Lower lobe of right lung (tissue), 2 donors: ENCODE measurements at places on chromosomes 11 and 22. TPM values are rescaled to one million over a fixed set of nuclear protein-coding genes. Genes with fewer than 3 reads are reported as not detected.

Gene MISFA
- total RNA-seq, result 3.3 TPM

Gene SIK2
- 26.3 TPM for total RNA-seq

Gene H19
- total RNA-seq, result 87.6 TPM

Gene ELFN2
- total RNA-seq, result 0.89 TPM

GRCh38 chr22:30326255-30326705 lies 461 bp downstream of the TBC1D10A start:
- DNase-seq, result no peak

DNA sequence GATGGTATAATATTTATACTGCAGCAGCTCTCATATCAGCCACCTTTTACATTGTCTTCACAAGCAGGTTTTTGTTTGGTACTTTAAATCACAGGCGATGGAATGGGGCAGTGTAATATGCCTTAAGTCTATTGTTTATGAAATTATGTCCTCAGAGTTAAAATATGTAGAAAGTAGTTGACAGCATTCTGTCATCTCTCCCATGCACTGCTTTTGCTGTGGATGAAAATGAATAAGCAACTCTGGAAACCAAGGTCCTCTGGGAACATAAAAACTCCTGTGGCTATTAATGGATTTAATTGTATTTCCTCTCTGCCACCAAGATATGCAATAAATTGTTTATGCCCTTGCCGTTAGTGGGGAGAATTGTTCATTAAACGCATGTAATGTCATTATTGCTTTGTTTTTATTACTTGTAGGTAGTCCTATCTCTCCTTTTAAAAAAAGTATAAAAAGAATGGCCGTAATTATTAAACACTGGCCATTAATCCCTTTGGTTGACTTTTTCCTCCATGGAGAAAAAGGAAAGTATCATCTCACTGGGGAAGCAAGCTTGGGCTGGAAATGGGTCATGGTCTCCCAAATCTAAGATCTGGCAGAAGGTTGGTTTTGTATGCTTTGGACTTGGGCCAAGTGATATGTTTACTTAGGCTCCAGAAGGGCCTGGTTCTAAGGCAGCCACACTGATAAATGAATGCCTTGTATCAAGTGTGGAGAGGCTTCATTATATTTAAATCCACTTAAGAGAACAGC lies 13.1 kb downstream of the PACS1 start:
- DNase-seq, result no peak

- DNase-seq, result no peak
Observed at GRCh38 chr22:44424867-44425693, 73.0 kb downstream of the RTL6 start.

DNA sequence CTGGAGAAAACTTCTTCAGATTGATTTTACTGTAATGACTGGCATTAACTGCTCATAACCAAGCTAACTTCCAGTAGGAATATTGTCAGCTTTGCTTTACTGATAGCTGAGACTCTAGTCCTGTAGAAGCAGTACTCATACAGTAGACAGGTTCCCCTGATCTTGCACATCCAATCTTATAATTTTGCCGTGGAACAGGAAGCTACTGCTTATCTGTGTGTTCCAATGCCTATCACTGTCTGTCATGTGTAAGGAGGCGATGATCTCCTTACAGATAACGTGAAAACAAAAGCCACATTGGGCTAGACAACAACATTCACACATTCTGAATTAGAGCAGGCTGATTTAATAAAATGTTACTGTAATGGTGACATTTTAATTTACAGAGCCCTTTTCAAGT lies 13.2 kb downstream of the HSD17B12 start:
- DNase-seq, result no peak

- no peak for DNase-seq
Observed at GRCh38 chr11:59365232-59366018, 6.7 kb downstream of the OR5AN1 start.

GRCh38 chr11:87892291-87892690 lies 283.0 kb downstream of the RAB38 start:
- DNase-seq, result no peak

GRCh38 chr11:72132646-72133045 lies 2.9 kb upstream of the FOLR3 start:
- DNase-seq, result no peak

DNA sequence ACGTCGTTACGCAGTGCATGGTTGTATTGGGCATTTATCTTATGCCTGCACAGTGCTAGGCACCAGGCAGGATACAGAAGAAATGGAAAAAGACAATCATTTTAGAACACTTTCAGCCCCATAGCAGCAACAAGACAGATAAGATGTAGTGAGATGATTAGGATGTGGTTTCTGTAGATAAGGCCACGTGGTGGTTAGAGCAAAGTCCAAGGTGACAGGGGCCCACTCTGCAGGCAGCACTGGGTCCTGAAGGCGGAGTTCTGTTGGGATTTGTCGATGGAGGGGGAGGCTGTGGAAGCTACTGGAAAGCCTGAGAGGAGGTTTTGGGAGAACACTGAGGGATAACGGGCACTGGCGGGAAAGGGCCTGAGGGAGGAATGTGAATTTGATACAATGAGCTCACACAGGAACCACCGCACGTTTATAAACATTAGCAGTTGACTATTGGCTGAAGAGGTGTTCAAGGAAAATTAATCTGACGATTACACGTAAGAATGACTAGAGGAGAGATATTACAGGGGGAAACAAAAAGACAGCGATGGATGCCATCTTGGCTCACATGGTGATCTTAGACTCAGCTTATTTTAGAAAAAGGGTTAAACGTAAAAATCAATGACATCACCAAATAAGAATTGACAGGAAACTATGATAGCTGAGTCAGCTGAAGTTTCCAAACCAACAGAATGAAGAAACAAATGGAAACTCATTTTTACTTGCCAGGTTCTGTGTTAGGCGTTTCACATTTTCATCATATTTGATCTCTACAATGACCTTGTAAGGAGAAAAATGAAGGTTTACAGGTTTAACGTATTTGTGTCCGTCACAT lies 551.0 kb downstream of the OPCML start:
- no peak for DNase-seq

GRCh38 chr11:116838321-116839084 lies 1.1 kb upstream of the APOA1 start:
- no peak for DNase-seq

DNA sequence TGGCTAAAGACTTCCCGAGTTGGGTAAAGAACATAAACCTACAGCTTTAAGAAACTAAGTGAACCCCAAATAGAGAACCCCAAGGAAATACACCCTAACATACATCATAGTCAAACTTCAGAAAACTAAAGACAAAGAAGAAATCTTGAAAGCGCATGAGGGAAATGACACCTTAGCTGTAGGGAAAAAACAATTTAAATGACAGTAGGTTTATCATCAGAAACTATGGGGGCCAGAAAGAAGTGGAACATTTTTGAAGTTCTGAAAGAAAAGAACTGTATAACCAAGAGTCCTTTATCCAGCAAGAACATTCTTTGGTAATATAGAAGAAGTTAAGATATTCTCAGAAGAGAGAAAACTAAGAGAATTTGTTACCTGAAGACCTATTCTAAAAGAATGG lies 15.5 kb upstream of the OR2AT4 start:
- no peak for DNase-seq
